ENCODE measurements at places on chromosomes 2 and 18.

DNA sequence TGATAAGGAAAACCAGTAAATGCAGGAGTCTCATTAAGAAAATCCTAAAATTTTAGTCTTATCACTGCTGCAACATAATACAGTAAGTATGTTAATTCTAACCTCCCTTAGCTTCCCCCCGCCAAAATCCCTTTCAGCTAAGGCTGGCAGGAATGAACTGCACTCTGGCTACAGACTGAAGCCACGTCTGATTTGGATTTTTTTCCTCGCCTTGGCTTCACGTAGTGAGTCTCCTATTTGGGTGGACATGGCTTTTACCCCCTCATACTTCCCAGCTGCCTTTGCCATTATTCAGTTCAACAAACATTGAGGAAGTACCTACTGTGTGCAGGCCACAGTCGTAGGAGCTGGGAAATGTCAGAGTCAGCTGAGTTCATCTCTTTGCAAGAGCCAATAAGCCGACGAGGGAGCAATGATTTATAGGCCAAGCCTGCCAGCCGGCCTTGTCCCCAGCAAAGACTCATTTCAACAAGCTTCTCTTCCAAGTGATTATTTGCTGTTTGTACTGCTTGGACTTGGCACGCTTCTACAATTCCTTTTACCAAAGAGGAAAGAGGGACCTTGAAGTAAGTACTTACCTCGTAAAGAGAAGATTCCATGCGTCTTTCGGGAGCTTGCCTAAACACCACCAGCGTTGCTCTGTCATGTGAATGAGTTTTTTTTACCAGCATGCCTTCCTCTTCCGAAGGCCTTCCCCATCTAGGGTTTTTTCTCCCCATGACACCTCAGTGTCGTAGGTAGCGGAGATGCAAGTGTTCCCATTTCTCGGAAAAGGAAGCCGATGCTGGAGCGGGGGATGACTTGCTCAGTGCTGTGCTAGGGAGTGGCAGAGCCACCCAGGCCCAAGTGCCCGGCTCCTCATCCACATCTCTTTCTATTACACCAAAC is 138.6 kb downstream of the KLHL29 start:
- no peak for DNase-seq

- DNase-seq = no peak
Measured at GRCh38 chr2:97736608-97737330, 23.4 kb downstream of the ZAP70 start.

- DNase-seq = no peak
Measured at GRCh38 chr2:44952143-44952805, 10.8 kb downstream of the SIX3 start.

- DNase-seq = no peak
Measured at GRCh38 chr2:10278029-10278762, 24.5 kb upstream of the HPCAL1 start.

DNA sequence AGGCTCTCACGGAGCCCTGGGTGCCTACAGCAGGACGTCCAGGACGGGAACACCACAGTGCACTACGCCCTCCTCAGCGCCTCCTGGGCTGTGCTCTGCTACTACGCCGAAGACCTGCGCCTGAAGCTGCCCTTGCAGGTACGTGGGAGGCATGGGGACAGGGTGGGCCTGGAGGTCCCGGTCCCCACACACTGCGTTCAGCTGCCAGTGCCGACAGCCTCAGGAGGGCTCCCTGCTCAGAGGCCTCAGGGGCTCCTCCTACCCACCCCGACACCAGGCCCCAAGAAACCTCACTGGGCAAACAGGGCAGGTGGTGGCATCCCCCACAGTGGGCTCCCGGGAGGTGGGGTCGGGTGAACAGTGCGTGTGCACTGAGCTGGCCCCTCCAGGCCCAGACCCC is 10.8 kb downstream of the ANO7 start:
- no peak for DNase-seq

DNA sequence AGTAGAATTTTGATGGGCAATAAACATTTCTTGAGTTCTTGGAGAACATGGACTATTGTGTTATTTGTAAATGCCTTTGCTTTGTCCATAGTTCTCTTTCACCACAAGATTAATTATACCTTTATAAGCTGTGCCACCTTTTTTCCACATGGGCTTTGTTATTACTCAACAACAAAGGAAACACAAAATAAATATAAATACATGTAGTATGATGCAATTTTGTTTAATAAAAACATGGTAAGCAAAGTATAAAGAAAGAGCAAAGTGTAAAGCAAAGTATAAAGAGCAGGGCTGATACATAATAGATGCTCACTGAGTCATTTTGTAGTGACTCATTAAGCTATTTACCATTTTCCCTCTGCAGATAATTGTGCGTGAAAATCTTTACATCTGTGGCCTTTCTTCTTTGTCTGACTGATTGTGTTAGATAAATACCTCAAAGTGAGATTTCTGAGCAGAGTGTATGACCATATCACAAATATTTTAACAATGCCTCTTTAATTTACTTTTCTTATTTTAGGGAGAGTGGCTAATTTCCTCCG is 80.9 kb downstream of the CERS6 start:
- no peak for DNase-seq

- DNase-seq = no peak
Measured at GRCh38 chr2:21220930-21221329, 97.2 kb downstream of the TDRD15 start.

GRCh38 chr2:23599667-23600066 is 214.7 kb downstream of the KLHL29 start:
- DNase-seq = no peak

- no peak for DNase-seq
Measured at GRCh38 chr2:11618708-11619062, 51.3 kb downstream of the NTSR2 start.

GRCh38 chr18:23279931-23280330 is 144.6 kb downstream of the CABLES1 start:
- no peak for DNase-seq

GRCh38 chr18:73283032-73283431 is 415.2 kb upstream of the NETO1 start:
- no peak for DNase-seq

- DNase-seq = no peak
Measured at GRCh38 chr2:195343942-195344530, 313.0 kb upstream of the SLC39A10 start.

GRCh38 chr2:121387591-121388325 is 102.8 kb upstream of the TFCP2L1 start:
- DNase-seq = no peak

- DNase-seq = no peak
Measured at GRCh38 chr2:173099804-173100203, 24.2 kb downstream of the MAP3K20 start.

DNA sequence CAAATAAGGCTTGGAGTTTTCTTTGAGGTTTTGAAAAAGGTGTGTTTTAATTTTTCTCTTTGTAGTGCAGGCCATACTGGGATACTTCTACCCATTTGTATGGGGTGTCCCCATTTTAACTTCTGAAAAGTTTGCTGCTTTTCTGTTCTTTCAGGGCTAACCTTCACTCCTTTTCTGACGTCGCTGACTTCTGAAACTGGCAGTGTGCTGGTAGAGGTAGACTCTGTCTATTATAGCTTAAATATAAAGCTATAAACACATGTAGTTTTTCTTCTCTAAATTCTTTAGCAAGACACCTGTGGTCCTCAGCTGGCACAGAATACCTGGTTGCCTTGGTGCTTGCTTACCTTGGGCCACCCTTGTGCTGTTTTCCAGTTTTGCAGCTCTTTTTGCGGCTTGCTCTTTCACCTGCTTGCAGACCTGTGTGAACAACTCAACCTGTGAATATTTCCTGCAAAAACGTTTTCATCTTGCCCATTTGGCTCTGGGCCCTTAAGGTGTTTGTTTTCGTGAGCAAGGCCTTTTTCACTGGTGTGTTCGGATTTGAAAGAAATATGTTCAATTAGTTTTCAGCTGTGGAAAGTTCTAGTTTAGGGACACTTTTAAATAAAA is 42.2 kb downstream of the PHLPP1 start:
- no peak for DNase-seq

- no peak for DNase-seq
Measured at GRCh38 chr2:164843346-164843911, 1.8 kb upstream of the COBLL1 start.

GRCh38 chr2:239921843-239922242 is 103.3 kb downstream of the NDUFA10 start:
- no peak for DNase-seq

DNA sequence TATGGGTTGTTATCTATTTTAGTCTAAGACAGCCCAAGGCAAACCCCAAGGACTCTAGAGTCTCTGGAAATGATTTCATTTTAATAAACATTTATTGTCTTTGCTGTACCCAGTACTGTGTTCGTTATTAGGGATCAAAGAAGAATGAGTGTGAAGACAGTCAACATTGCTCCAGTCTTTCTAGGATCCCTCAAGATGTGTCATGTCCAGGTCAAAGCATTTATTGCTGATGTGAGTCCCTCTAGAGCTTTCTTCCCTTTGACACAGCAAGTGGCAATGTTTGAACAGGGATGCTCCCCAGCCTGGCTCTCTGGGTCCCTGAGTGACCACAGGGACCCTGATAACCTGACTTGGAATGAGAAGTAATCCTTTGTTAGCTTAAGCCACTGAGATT is 123.1 kb upstream of the STK17B start:
- DNase-seq = no peak

DNA sequence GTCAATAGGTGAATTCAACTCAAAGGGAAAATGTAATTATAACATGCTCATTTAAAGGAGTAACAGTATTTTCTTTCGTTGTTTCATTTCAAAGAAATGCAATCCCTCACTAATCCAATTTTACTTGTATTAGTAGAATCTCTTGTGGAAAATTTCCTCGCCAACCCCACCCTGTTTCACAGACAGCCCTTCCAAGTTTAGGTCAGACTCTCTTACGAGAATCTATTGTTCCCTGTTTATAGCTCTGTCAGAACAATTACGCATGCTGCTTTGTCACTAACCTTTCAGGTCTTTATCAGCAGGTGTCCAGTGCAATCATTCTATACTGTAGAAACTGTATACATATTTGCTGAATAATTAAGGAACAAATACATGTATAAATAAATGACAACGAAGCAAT is 657.8 kb upstream of the LINC00305 start:
- DNase-seq = no peak

- DNase-seq = no peak
Measured at GRCh38 chr18:63126134-63127069, 193.2 kb downstream of the BCL2 start.

- no peak for DNase-seq
Measured at GRCh38 chr2:168215813-168216212, 31.6 kb downstream of the STK39 start.

DNA sequence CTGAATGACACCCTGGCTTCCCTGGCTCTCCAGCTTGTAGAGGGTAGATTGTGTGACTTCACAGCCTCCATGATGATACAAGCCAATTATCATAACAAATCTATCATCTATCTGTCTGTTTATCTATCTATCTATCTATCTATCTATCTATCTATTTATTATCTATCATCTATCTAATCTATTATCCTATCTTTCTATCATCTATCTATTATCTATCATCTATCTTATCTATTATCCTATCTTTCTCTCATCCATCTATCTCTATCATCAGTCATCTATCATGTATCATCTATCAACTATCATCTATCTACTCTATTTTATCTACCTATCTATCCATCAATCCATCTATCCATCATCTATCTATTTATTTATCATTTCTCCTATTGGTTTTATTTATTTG is 361.8 kb downstream of the RNF144A start:
- DNase-seq = no peak

DNA sequence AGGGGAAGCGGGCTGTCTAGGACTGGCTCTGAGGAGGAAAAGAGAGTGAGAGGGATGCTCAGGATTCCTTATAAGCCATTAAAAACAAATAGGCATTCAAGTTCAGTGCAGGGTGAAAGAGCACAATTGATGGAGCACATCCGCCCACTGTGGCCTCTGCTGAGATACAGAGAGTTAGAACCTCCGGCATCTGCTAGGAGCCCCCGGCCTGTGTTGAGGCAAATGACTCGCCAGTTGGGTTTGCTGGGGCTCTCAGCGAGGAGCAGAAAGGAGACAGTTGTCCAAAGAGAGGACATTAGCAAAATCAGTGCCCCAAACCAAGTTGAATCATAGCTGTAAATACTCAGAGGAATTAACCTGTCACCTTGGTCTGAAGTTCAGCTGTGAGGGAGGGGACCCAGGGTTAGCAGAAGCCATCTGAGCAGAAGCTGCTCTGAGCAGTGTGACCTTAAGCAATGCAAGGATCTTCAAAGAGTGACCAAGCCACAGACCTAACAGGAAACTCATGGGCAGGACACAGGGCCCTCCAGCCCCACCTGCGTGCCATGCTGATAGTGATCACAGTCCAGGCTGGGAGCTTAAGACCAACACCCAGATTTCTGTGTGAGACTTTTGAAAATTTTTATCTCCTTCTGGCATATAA is 23.3 kb upstream of the IL18RAP start:
- DNase-seq = no peak

- no peak for DNase-seq
Measured at GRCh38 chr2:129753261-129753660, 226.2 kb upstream of the RAB6C start.

GRCh38 chr2:88036182-88036581 is 19.4 kb downstream of the KRCC1 start:
- DNase-seq = no peak

DNA sequence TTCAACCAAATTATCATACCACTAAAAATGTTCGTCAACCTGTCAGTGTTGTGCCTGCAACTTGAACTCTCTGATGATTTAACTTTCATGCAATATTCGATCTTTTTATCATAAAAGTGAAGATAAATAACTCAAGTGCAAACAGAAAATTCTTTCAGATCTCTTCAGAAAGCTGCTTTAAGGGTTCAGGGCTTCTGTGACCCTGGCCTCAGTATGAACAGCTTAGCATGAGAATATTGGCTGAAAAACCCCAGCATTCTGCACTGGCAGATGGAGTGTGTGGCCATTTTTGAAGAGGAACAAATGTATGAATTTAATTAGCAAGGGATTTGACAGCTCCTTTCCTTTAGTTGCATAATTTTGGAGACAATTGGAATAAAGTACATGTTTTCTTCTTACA is 851.4 kb upstream of the SOX11 start:
- no peak for DNase-seq

GRCh38 chr2:190649035-190649797 is at the start of gene NAB1:
NAB1 (plus strand) TSS chr2:190649083; CDS start chr2:190659177, 10,094 bp downstream.
- peak; percentile 38 for DNase-seq

DNA sequence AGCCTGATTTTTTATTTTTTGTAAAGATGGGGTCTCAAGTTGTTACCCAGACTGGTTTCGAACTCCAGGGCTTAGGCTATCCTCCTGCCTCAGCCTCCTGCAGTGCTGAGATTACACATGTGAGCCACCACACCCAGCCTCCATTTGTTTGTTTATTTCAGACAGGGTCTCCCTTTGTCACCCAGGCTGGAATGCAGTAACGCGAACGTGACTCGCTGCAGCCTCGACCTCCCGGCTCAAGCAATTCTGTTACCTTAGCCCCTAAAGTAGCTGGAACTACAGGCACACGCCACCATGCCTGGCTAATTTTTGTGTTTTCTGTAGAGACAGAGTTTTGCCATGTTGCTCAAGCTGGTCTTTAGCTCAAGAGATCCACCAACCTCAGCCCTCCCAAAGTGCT is 27.2 kb downstream of the UBXN4 start:
- DNase-seq = no peak

DNA sequence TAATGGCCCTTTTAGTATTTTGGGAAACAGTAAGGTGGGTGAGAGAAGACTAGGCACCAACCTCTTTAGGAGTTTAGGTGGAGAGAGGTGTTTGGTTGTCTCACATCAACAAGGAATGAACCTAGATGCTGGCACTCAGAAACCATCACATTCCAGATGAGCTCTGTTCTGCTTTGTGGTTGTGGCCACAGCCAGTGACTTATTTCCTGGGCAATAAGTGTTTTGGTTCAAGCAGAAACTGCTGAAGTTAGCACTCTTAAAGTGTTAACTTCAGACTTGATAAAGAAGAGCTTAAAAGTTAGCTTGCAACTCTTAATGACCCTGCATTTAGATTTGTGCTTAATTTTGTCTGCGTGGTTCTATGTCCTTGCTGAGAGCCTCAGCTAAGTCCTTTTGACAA is 929.2 kb downstream of the SLC4A3 start:
- DNase-seq = no peak
